Fibroblast of the aortic adventitia (primary cell): ENCODE measurements at places on chromosomes 6 and 20.

GRCh38 chr20:49757597-49757996 is 43.9 kb upstream of the B4GALT5 start:
- DNase-seq = no peak

GRCh38 chr20:63961664-63962425 is 5.6 kb upstream of the UCKL1 start:
- no peak for DNase-seq

DNA sequence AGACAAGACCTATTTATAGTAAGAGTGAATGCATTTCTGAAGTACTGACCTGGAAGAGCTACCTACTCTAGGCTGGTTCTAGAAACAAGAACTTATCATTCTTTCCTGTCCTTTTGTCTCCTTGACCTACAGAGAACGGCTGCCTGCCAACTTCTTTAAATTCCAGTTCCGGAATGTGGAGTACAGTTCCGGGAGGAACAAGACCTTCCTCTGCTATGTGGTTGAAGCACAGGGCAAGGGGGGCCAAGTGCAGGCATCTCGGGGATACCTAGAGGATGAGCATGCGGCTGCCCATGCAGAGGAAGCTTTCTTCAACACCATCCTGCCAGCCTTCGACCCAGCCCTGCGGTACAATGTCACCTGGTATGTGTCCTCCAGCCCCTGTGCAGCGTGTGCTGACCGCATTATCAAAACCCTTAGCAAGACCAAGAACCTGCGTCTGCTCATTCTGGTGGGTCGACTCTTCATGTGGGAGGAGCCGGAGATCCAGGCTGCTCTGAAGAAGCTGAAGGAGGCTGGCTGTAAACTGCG is 8.3 kb downstream of the APOBEC2 start:
- no peak for DNase-seq

GRCh38 chr20:4835244-4836177 is 113.8 kb downstream of the PRND start:
- DNase-seq = peak; percentile 97
